ENCODE measurements at places on chromosomes 2 and 18.

DNA sequence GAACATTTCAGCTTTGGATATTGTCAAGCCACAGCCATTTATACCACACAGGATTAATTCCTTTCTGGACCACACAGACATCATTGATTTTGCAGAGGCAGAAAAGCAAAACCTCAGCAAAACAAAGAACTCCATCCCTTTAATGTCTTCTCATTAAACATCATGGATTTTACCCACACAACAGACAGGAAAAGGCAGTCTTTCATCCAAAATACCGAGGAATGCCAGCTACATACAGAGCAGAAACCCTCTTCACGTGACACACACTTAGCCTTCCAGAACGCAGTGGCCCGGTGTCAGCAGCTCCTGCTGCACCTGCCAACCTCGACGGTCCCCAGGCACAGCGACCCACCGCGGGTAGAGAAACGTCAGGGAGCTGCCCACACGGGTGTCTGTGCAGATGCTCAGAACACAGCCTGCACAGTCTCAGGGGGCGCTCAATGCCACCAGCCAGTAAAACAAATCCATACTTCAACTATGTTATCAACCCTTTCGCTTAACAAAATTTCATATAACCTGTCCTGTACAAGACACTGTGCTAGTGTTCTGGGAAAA, 304.5 kb downstream of the EIPR1 start:
- DNase-seq, result no peak

- DNase-seq, result no peak
Measured at GRCh38 chr2:229001196-229001595, 269.9 kb downstream of the PID1 start.

DNA sequence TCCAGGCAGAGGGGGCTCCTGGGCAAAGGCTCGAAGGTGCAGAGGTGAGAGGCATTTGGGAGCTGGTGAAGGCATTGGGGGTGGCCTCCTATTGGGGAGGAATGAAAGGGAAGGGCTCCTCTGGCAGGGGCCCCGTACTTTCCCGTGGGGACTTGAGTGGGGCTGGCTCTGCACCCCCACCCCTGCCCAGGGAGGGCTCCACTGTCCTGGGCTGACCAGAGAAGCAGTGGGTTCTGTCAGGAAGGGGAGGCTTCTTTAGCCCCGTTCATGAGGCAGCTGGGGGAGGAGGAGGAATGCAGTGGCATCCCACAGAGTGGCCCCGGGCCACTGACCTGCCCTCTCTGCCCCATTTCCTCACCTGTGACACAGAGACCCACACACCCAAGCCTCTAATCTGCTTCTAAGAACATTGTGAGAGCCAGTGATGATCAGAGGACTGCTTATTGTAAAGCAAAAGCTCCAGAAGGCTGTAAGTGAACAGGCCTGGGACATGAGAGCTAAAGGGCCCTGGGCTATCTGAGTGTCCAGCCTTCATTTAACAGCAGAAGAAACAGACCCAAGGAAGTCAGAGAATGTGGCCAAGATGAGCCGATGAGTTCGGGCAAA, 38.6 kb upstream of the GPAT2 start:
- DNase-seq, result no peak

GRCh38 chr2:173555833-173556232, 201.2 kb downstream of the CDCA7 start:
- DNase-seq, result no peak

- no peak for DNase-seq
Measured at GRCh38 chr18:44341759-44342158, 338.9 kb upstream of the SETBP1 start.

DNA sequence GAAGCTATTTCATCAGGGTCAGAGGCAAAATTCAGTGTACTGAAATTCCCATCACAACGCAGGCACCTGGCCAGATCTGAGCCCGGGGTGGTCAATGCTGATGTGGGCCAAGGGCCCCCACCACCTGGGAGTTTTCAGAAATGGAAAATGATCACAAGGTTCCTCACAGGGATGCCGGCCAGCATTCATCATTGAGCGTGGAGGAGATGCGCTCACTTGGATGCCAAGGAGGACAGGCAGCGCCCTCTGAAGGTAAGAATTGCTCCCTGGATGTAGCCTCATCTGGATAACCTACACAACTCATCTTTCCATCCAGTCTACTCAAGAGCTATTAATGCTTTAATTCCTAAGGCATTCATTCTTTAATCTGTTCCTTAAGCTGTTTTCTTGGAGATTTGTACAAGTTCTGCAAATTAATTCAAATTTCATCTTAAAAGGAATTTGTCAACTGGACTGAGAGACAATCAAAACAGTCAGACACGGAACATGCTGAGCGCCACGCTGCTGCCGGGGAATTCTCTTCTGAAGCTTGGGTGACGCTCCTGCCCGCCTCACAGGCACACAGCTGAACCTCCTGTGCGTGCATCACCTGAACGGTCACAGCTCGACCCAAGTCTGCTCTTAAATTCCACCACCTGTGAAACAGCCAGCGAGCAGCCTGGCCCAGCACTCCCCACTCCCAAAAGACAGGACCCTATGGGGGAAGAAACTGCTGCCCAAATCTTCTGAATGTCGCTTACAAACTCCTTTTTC, 206.7 kb downstream of the HDAC4 start:
- DNase-seq, result no peak

DNA sequence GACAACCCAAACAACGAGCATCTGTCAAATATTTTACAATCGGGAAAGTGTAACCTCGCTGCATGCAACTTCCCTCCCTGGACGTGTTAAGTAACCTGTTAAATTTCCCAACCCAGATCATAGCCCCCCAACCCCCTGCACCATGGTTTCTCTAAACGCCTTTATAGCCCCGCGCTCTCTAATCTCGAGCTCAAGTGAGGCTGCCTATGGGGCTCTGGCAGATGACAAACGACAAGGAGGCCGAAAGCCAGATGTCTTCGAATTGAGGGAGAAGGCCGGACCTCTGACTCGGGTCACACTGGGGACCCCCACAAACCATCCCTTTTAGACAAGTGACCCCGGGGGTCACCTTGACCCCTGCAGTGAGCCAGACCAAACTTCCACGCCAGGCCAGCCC, 526 bp downstream of the COX7A2L start:
- no peak for DNase-seq

DNA sequence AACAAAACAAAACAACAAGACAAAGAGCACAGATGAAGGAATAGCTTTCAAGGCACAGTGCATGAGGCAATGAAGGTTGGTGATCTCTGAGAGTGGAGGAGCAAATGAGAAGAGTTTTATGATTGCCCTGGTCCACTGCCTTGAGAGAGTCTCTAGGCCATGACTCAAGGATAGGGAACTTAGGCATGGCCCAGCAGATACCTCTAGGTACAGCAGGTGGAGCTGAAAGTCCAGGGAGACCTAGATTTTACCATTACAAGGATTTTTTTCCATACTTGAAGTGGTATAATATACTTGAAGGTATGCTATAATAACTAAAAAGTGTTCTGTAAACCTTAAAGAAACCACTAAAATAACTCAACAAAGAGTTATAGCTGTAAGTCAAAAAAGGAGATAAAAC, 239.5 kb upstream of the KLHL29 start:
- no peak for DNase-seq

- DNase-seq, result no peak
Measured at GRCh38 chr18:52570975-52571374, 231.0 kb downstream of the DCC start.

- no peak for DNase-seq
Measured at GRCh38 chr18:47457614-47458013, 206.2 kb upstream of the SKOR2 start.

DNA sequence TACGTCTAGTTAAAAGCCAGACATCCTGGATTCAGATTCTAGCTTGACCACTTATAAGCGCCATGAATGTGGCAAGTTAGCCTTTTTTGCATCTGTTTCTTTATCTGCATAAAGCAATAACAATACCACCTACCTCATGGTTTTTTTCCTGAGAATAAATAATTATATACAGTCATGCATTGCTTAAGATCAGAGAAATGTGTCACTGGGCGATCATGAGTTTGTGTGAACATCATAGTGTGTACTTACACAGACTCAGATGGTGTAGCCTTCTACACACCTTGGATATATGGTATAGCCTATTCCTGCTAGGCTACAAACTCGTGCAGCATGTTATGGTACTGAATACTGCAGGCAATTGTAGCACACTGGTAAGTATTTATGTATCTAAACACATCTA, 84.7 kb upstream of the PELI1 start:
- DNase-seq, result no peak

GRCh38 chr18:56019908-56020307, 431.9 kb upstream of the TCF4 start:
- DNase-seq, result no peak

DNA sequence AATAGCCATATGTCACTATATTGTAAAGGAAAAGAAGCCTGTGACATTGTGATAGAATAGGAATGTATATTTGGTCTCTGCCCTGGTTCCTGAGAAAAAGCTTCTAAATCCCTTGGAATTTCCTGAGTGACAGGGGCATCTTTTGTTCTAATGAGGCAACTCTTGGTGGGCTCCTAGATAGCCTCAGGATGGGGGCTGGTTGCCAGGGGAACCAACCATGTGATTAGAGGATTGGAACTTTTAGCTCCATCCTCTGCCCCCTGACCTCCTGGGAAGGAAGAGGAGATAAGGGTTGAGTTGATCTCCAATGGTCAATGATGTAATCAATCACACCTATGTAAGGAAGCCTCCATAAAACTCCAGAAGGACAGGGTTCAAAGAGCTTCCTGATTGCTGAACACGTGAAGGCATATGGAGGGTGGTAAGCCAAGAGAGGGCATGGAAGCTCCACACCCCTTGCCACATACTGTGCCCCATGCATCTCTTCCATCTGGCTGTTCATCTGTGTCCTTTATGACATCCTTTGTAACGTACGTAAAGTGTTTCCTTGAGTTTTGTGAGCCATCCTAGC, 2.9 kb upstream of the ME2 start:
- no peak for DNase-seq

- DNase-seq, result no peak
Measured at GRCh38 chr18:36302676-36303075, 5.2 kb downstream of the FHOD3 start.

- no peak for DNase-seq
Measured at GRCh38 chr2:178882666-178883440, 75.6 kb upstream of the TTN start.

DNA sequence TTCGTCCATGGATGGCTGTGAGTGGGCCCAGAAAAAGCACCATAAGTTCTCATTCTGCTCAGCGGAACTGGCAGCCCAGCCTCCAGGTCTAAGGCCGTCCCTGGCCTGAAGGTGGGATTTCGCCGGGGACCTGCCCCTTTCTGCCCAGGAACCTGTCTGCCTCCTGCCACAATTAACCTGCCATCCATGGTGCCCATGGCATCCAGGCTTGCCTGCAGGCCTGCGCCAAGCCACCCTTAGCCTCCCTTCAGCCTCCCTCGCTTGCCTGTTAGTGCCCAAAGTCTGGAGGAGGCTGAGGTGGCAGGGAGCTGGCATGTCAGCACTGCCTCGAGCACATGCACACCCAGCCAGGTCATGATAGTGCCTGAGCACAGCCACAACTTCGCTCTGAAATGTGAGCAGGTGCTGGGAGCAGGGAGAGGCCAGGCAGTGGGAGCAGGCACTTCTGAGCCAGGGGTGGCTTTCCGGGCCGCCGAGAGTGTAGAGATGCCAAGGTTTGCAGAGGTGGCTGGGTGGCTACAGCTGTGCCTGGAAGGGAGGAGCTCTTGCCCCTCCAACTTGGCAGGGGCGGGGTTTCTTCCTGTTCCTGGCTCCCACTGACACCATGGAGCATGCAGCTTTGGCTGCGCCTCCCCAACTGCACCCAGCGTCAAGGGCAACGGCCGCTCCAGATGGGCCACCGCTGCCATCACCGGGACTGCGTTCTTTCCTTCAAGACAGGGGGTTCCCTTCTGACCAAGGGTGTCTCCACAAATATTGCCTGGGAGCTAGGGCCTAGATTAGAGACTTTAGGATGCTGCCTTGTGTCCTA, 648.9 kb upstream of the VRK2 start:
- no peak for DNase-seq

DNA sequence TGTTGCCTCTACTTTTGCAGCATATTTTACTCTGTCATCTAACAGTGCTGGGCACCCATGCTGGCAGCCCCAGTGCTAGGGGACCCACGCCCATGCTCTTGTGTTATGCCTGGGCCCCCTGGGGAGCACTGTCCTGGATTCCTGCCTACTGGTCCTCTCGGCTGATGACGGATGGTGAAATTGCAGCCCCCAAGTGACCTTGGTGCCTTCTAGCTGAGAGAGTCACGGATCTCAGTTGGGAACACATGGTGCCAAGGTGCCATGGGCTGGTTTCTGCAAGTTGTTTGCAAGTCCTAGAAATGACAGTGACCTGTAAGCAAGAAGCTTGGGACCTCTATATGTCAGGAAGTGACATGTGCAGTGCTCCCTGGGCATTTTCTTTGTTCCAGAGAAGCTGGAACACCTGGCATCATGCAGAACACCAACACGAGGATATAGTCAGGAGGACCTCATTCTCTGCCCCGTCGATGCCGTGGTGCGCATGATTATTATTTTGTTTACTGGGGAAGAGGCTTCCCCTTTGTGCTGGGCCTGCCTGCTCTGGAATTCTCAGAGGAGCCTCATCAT, 187.6 kb downstream of the LDLRAD4 start:
- no peak for DNase-seq

GRCh38 chr18:66562279-66562678, 41.6 kb downstream of the CDH19 start:
- DNase-seq, result no peak

DNA sequence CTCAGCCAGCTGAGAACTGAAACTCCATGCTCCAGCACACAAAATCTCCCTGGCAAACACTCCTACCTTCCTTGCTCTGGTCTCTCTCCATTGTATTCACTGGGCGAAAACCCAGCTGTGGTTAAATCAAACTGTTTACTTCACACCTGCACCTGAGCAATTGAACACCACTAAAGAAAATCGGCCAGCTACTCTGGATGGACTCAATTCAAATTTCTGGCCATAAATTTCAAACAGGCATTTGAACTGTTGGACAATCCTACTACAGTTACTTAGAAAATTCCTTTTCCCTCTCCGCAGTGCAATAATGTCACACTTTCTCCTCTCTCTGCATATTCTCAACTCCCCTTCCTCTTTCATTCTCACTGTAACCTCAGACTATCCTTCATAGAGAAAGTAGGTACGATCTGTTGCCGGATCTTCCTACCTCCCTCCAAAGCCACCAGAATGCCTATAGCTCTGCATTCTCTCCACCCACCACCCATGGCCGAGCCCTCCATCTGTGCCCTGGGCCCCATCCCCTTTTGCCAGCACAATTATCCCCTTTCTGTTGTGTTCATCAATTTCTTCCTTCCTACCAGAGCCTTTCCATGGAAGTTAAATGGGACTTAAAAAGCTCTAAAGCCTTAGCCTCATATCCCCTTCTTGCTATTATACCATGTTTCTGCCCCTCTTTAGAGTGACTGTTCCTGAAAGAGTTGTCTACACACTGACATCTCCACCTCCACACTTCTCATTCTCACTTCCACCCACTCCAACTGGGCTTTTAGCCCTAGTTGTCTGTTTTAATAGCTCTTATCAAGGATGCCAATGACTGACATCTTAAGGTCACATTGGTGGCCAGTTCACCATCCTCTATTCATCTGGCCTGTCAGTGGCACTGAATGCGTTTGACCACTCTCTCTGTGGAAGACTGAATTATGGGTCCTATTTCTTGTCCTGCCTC, 127.5 kb upstream of the SLC1A4 start:
- no peak for DNase-seq

Measured in amygdala (tissue), 56 donors.